ENCODE measurements at places on chromosomes 11 and 22.

- no peak for DNase-seq
Measured at GRCh38 chr11:70206982-70207376, 3.9 kb downstream of the FADD start.

DNA sequence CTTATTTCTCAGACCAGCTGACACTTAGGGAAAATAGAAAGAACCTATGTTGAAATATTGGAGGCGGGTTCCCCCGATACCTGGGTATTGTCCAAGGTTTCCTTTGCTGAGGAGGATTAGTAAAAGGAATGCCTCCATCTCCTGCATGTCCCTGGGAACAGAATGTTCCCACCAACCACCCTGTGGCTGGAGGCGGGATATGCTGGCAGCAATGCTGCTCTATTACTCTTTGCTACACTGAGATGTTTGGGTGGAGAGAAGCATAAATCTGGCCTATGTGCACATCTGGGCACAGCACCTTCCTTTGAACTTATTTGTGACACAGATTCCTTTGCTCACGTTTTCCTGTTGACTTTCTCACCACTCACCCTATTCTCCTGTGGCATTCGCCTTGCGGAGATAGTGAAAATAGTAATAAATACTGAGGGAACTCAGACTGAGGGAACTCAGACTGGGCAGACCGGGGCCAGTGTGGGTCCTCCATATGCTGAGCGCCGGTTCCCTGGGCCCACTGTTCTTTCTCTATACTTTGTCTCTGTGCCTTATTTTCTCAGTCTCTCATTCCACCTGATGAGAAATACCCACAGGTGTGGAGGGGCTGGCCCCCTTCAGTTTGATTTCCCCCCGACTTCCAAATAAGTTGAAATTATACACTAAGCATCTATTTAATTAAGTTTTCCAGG lies 32.1 kb downstream of the IGLL1 start:
- DNase-seq, result peak; percentile 60

- DNase-seq, result no peak
Measured at GRCh38 chr11:110131386-110132123, 38.4 kb downstream of the ZC3H12C start.

- no peak for DNase-seq
Measured at GRCh38 chr11:78921509-78921908, 346.8 kb upstream of the NARS2 start.

DNA sequence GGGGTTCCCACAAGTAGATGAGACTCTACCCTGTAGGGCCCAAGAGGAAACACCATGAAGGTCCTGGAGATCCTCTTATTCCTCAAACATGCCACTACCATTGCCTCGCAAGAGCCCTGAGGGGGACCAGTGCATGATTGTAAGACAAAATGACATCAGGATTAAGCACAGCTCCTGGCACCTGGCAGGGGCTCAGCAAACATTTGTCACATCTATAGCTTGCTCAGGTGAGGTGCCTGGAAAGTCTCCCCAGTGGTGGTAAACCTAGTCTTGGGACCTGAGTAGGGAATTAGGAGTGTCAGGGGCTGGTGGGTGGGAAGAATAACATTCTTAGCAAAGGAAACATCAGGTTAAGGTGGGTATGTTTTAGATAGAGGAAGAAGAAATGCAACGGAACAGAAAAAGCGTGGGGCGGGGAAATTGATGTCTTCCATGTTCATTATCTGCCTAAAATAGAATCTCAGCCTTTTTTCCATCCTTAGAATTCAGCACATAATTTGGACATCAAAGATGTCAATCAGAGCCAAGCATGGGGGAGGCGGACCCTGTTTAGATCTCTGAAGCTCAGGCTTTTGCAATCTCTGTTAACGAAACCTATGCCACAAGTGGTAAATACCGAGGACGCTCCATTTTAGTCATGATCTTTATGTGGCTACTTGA lies 924 bp downstream of the YPEL1 start:
- no peak for DNase-seq

GRCh38 chr11:65489706-65490320 lies 9.0 kb upstream of the MALAT1 start:
- peak; percentile 75 for DNase-seq

Data from mesenteric fat pad (tissue), 1 donor.